Daoy (cell line): ENCODE measurements at places on chromosomes 5 and 9. TPM values are rescaled to one million over a fixed set of nuclear protein-coding genes. Genes with fewer than 3 reads are reported as not detected.

DNA sequence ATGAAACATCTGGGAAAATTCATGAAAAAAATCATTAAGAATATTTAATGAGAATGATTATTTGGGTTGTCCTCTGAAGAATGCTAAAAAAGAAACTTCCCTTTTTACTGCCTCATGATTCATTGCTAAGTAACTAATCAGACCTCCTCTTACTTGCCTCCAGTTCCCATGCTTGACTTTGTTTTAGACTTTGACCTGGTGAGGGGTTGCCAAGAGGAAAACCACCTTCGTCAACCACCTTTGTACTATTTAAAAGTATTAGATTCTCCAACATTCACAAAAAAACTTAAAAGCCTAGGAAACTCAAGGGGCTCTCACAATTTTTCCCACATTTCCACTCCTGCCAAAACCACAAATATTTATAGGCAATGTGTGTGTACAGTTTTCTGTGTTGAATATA lies 115.2 kb upstream of the ST8SIA4 start:
- no peak for DNase-seq

GRCh38 chr9:133855802-133856521 lies 117.8 kb upstream of the SARDH start:
- DNase-seq = peak; percentile 64

Gene SMIM23
- not detected in 2 replicates for total RNA-seq

DNA sequence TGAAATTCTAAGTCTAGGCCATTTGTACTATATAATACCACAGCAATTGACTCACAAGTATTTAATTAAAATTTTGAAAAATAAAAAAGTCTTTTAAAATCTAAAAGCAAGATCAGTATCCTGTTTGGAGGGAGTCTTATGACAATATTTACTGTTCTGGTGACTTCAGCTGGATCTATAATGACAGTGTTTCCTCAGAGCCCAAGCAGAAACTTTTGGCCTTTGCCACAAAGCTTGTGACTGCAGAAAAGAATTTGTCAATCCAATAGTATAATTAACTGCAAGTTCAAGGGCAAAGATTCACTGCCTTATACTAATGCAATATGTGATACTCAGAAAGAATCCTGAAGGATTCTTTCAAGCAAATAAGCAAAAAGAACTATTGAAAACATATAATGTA lies 49.6 kb upstream of the RAPGEF6 start:
- no peak for DNase-seq

DNA sequence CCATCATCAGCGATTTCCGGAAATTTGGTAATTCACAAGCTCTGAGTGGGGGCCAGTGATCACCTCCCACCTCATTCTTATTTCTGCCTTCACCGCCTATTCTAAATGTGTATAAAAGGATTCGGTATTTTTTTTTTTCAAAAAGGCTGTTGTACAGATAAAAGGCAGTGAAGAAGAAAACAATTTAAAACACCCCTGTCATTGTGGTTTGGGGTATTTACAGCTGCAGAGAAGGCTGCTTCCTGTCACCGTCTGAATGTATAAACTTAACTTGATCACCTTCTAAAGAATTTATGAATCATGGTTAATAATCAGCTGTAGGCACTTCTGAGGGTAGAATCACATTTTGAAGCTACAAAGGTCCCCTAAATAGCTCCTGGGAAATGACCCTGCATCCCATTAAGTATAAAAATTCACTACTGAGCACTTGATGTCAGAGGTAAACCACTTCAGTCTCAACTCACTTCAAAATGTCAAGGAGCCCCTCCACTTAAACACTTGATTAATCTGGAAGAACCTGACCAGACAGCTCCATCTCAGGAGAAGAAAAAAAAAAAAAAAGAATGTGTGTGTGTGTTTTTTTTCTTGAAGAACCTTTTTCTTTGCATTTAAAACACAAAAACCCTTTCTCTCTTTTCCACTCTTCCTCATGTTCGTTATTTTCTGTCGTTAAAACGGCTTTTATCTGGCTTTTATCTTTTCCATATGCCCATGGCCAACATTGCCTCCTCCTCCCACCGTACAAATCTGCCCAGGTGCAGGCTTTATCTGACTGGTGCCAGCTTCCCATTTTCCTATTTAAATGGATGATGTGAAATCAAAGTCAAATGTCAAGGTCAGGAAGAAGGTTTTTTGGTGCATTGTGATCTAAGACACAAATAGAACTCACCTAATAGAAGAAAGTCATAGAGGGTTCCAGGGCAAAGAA lies 291.2 kb downstream of the IRX1 start:
- DNase-seq = peak; percentile 37

GRCh38 chr5:15807248-15807647 lies 307.3 kb downstream of the FBXL7 start:
- no peak for DNase-seq

Gene BNC2
- total RNA-seq = 4.2 and 6.7 TPM in 2 replicates

Gene PCDHB15
- total RNA-seq = 0.21 and 0.86 TPM in 2 replicates

Gene AGXT2
- not detected in 2 replicates for total RNA-seq

GRCh38 chr9:116151966-116152381 lies 1.6 kb upstream of the PAPPA start:
- peak; percentile 73 for DNase-seq

DNA sequence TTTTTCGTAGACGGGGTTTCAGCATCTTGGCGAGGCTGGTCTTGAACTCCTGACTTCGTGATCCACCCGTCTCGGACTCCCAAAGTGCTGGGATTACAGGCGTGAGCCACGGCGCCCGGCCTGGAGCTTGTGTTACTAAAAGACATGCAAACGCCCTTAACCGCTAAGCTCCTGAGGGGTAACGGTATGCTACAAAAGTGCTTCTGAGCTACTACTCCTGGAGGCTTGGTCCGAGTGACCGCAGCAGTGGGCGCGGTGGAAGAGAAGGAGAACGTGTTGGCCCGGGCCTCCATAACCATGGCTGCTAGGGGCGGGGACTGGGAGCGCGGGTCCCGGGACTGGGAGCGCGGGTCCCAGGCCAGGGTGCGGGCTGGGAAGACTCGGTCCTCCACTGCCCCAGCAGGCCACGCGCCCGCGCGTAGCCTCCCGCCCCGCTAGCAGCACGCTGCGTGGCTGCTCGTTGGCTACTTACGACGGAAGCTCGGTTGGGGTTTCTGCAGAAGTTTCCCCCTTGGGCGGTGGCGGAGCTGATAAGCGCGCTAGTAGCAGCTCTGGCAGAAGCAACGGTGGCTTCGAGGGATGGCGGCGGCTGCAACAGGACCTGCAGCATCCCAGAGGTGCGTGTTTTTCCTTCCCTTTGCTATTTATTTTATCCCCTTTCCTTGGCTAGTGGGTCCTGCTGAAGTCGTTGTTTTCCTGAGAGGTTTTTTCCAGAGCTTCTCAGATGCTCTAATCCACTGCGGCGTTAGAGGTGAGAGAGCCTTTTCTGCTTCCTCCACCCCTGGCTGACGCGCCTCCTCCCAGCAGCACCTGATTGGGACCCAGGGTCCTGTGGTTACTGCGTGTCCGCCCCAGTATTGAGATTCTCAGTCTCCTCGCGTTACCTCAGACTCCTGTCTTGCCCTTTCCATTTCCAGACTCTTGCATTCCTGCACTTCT lies 69.2 kb upstream of the CCDC180 start:
- peak; percentile 97 for DNase-seq
